ENCODE measurements at places on chromosomes 6 and 20. TPM values are rescaled to one million over a fixed set of nuclear protein-coding genes. Genes with fewer than 3 reads are reported as not detected.
A peak's percentile ranks its signal among the peaks of the same experiment; 100 is the strongest.

DNA sequence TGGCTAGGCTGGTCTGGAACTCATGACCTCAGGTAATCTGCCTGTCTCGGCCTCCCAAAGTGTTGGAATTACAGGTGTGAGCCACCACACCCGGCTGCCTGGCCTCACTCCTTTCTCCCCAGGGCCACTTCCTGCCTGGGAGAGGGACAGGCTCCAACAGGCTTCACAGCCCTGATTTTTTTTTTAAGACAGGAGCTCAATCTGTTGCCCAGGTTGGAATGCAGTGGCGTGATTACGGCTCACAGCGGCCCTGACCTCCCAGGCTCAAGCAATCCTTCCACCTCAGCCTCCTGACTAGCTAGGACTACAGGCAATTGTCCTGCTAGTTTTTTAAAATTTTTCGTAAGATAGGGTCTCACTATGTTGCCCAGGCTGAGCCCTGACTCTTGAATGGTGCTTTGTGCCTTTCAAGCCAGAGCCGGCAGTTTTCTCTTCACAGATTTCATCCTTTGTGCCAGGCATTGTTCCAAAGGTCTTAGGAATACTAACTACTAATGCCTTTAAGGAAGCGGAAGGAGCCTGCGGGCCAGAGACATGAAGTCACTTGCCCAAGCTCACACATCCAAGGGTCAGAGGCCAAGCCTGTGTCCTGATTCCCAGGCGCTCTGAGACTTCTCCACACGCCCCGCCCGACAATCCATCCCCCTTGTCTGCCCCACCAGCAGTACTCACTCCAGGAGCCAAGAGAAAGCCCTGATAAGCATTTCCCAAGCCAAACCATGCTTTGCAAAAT is 19.2 kb downstream of the CAPN11 start:
- no peak overlapping the region for H3K4me3 ChIP-seq
- H3K36me3 ChIP-seq: no peaks in the 10 kb centered on the region
- peak; percentile 25 for DNase-seq
- peaks cover 4% of the 10 kb centered on the region for H3K4me1 ChIP-seq
- H3K27ac ChIP-seq: peak overlapping the region; percentile 30

DNA sequence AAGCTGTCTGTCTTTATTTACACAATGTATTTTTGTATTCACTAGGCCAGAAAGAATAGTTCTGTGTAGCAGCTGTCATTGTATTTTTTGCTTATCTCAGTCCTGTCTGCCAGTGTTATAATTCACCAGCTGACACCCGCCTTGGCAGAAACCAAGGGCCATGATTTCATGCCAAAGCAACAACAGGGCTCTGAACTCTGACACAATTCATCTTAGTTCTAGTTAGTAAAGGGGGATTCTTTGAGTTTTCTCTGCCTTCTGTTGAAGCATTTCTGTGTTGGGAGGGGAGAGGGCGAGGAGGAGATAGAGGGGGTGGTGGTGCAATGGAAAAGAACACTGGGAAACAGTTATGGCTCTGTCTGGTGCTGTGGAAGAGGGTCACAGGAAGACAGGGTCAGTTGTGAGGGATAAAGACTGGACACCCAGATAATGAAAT is 684.6 kb upstream of the MARCKS start:
- H3K36me3 ChIP-seq: no peaks in the 10 kb centered on the region
- no peak overlapping the region for H3K4me3 ChIP-seq
- H3K4me1 ChIP-seq: peaks cover 4% of the 10 kb centered on the region
- no peak overlapping the region for H3K27ac ChIP-seq
- H3K27me3 ChIP-seq: no peaks in the 10 kb centered on the region
- peak; percentile 36 for DNase-seq

GRCh38 chr6:165988302-165988756 is 179.3 kb downstream of the TBXT start:
- peak overlapping the region; percentile 81 for H3K27ac ChIP-seq
- H3K36me3 ChIP-seq: no peaks in the 10 kb centered on the region
- peak; percentile 29 for DNase-seq
- no peak overlapping the region for H3K4me3 ChIP-seq
- no peaks in the 10 kb centered on the region for H3K27me3 ChIP-seq

- peak overlapping the region; percentile 96 for H3K27ac ChIP-seq
- H3K36me3 ChIP-seq: peaks cover 5% of the 10 kb centered on the region
- no peaks in the 10 kb centered on the region for H3K4me1 ChIP-seq
- H3K27me3 ChIP-seq: no peaks in the 10 kb centered on the region
- peak; percentile 76 for DNase-seq
These were observed 27.0 kb downstream of the TRIM27 start for GRCh38 chr6:28896505-28897368.

DNA sequence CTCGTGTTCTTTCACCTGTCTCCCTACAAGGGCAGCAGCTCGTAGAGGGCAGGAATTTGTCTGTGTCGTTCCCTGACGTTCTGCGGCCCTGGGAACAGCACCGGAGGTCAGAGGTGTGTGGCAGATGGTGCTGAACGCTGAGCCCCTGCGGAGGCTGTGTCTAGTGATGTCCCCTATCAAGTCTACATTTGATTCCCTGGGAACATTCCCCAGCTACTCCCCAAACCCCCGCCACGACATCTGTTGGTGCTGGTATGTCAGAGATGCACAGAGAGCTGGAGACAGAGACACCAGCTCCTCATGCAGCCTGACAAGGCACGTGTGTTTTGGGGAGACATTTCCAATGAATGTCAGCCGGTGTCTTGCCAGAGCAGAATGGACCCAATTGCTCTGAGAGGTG is 7.7 kb downstream of the PMEPA1 start:
- H3K36me3 ChIP-seq: no peaks in the 10 kb centered on the region
- H3K27me3 ChIP-seq: no peaks in the 10 kb centered on the region
- DNase-seq: no peak
- no peak overlapping the region for H3K27ac ChIP-seq
- H3K4me1 ChIP-seq: no peaks in the 10 kb centered on the region

The GPX5 gene
- not detected for total RNA-seq

DNA sequence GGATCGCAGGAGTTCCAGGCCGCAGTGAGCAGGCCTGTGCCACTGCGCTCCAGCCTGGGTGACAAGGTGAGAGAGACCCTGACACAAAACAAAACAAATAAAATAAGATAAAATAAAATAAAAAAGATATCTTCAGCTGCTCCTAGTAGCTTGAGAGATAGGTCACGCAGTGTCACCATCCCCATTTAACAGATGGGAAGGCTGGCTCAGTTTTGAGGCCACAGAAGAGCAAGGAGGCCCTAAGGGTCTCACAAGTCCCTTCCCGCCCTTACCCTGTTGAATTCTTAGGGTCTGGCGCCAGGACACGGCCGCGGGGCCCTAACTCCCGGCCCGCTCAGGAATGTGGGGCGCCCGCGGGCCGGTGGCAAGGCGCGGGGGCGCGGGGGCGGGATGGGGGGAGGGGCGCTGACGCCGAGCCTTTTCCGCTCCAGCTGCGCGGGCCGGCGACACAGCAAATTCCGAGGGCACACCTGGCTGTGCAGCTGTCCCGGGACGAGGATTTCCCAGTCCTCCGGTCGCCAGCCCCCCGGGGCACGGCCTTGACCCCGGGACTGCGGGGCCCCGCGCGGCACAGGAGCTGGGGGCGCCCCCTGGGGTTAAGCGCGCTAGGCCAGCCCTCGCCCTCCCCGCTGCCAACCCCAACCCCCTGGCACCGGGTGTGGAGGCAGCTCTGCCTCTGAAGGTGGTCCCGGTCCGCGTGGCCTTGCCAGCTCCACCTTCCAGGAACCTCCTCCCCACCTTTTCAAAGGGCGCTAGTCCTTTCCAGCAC is 10.3 kb upstream of the R3HDML start:
- H3K27me3 ChIP-seq: no peaks in the 10 kb centered on the region
- H3K27ac ChIP-seq: no peak overlapping the region
- peaks cover 4% of the 10 kb centered on the region for H3K4me1 ChIP-seq
- H3K4me3 ChIP-seq: no peak overlapping the region

DNA sequence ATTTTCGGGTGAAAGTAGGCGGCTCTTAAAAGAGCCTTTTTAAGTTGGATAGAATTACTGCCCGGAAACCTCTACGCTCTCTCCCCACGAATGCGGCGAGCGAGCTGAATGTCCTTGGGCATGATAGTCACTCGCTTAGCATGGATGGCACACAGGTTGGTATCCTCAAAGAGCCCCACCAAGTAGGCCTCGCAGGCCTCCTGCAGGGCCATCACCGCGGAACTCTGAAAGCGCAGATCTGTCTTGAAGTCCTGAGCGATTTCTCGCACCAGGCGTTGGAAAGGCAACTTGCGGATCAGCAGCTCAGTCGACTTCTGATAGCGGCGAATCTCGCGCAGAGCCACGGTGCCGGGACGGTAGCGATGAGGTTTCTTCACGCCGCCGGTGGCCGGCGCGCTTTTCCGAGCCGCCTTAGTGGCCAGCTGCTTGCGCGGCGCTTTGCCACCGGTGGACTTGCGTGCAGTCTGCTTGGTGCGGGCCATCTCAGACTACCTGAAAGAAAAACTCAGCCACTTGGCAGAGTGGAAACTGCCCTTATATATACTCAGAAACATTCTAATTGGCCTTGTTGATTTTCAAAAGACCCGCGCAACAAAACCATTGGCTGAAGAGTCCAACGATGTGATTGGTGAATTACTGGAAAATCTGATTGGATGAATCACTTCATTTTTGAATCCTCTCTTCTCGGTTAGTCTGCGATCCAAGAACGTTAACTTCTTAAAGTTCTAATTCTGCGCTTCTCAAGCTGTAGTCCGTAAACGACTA is 93.9 kb upstream of the BTN3A2 start:
- no peak overlapping the region for H3K4me3 ChIP-seq
- no peaks in the 10 kb centered on the region for H3K36me3 ChIP-seq
- peaks cover 5% of the 10 kb centered on the region for H3K4me1 ChIP-seq
- H3K27me3 ChIP-seq: no peaks in the 10 kb centered on the region
- peak overlapping the region; percentile 85 for H3K27ac ChIP-seq

DNA sequence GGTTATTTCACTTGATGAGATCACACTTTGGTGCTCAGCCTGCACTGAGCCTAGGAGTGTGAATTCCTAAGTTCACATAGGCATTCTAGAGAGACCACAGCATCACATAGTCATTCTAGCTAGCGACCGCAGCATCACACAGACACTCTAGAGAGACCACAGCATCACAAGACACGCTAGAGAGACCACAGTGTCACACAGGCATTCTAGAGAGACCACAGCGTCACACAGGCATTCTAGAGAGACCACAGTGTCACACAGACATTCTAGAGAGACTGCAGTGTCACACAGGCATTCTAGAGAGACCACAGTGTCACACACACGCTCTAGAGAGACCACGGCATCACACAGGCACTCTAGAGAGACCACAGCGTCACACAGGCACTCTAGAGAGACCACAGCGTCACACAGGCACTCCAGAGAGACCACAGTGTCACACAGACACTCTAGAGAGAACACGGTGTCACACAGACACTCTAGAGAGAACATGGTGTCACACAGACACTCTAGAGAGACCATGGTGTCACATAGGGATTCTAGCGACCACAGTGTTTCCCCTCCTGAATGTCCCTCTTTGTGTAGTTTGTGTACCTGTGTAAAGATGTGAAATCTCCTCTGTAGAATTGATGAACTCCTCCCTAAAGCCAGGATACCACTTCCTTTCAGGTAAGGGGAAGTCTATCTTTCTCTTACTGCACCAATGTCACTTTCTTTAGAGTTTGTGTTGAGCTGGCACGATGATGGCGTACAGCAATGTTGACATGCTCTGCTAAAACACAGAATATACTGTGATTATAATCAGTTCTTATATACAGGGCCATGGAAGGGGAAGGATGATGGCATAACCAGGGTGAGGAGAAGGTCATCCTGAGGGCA is 169.4 kb downstream of the ZDHHC14 start:
- no peak overlapping the region for H3K4me3 ChIP-seq
- H3K4me1 ChIP-seq: peaks cover 5% of the 10 kb centered on the region
- H3K36me3 ChIP-seq: no peaks in the 10 kb centered on the region

The OR2H1 gene
- total RNA-seq: not detected

The SLC32A1 gene
- total RNA-seq: not detected

GRCh38 chr20:3925899-3926638 is 36.9 kb downstream of the PANK2 start:
- no peaks in the 10 kb centered on the region for H3K27me3 ChIP-seq
- no peak overlapping the region for H3K27ac ChIP-seq
- H3K36me3 ChIP-seq: peaks cover 11% of the 10 kb centered on the region
- no peak for DNase-seq
- H3K4me1 ChIP-seq: peaks cover 26% of the 10 kb centered on the region
- no peak overlapping the region for H3K4me3 ChIP-seq

DNA sequence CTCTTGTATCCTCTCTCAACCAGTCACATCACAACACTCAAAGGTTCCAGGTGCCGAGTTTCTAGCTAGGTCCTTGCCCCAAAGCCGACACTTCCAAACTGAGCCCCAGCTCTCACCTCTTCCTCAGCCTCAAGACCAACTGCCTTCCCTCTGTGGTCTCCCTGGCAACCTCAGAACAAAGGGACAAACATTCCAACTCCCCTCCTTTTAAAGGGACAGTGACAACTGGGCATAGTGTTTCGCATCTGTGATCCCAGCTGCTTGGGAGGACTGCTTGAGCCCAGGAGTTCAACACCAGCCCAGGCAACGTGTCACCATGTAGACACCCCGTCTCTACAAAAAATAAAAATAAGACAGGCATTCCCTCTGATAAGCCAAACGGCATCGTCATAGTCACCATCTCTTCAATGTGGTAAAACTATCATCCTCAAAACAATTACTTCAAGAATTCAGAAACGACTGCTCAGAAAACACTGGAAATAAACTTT is 11.3 kb downstream of the DIDO1 start:
- DNase-seq: peak; percentile 21
- H3K27me3 ChIP-seq: no peaks in the 10 kb centered on the region
- H3K4me1 ChIP-seq: peaks cover 40% of the 10 kb centered on the region

DNA sequence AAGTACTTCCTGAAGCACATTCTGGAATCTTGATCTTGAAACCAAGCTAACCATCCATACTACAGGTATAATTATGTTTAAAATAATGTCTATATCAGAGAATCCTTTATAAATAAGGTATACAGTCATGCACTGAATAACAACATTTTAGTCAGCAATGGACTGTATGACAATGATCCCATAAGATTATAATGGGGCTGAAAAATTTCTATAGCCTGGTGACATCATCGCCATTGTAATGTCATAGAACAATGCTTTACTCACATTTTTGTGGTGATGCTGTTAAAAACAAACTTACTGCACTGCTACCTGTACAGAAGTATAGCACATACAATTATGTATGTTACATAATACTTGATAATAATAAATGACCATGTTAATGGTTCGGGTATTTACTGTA is 31.8 kb downstream of the RNF146 start:
- H3K27me3 ChIP-seq: no peaks in the 10 kb centered on the region
- no peak for DNase-seq
- H3K4me3 ChIP-seq: no peak overlapping the region
- no peak overlapping the region for H3K27ac ChIP-seq

DNA sequence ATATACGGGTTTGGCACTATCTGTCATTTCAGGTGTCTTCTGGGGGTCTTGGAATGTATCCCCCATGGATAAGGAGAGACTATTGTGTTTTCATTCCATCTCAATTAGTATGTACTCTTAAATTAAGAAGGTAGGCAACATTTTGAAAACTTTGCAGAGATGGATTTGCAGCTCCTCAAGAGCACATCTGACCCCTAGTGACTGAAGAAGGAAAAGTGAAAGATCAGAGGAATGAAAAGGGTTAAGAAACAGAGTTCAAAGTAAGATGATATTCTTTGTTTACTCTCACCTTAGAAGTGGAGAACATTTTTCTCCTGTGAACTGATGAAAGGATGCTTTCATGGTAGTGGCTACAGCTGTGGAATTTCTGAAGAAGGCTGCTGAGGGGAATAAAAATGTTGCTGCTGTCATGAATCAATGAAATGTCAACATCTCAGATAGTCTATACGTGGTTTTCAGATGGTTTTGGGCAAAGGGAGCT is 41.5 kb downstream of the SH3BGRL2 start:
- no peaks in the 10 kb centered on the region for H3K27me3 ChIP-seq
- peak overlapping the region; percentile 82 for H3K27ac ChIP-seq
- peaks cover 38% of the 10 kb centered on the region for H3K4me1 ChIP-seq
- H3K36me3 ChIP-seq: no peaks in the 10 kb centered on the region

Measured in thyroid gland (tissue), 4 donors.